ENCODE measurements at places on chromosomes 6 and 20.

DNA sequence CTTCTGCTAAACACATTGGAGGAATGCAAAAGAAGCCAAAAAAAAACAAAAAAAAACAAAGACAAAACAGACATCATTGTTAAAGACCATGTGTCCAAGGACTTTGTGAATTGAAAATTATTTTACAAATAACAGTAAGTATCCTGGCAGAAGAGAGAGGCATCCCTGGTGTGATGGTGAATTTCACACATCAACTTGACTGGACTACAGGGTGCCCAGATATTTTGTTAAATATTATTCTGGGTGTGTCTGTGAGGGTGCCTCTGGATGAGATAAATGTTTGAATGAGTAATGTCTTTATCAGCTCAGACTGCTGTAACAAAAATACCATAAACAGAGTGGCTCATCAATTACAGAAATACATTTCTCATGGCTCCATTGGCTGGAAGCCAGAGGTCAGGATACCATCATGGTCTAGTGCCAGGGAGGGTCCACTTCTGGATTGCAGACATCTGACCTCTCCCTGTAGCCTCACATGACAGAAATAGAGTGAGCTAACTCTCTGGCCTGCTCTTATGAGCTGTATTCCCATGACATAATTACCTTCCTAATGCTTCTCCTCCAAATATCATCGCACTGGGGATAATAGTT lies 12.2 kb upstream of the C6orf118 start:
- no peak for DNase-seq

GRCh38 chr6:55666606-55667225 lies 87.7 kb upstream of the HMGCLL1 start:
- no peak for DNase-seq

DNA sequence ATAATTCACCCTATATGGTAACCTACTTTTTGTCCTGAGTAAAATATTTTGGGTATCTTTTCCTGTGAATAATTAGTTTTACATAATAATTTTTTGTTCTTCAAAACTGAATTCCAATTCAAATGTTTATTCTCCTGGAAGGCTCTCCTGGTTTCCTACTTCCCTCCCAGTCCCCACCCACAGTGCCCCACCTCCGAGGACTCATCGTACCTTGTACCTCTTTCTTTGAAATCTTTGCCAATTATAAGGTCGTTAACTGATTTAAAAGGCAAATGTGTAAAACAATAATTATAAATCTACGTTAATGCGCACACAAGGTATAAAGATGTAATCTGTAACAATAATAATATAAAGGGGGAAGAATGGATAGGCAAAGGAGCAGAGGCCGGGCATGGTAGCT lies 40.5 kb upstream of the VEGFA start:
- no peak for DNase-seq

- no peak for DNase-seq
Observed at GRCh38 chr20:15916623-15917022, 656.6 kb downstream of the KIF16B start.

DNA sequence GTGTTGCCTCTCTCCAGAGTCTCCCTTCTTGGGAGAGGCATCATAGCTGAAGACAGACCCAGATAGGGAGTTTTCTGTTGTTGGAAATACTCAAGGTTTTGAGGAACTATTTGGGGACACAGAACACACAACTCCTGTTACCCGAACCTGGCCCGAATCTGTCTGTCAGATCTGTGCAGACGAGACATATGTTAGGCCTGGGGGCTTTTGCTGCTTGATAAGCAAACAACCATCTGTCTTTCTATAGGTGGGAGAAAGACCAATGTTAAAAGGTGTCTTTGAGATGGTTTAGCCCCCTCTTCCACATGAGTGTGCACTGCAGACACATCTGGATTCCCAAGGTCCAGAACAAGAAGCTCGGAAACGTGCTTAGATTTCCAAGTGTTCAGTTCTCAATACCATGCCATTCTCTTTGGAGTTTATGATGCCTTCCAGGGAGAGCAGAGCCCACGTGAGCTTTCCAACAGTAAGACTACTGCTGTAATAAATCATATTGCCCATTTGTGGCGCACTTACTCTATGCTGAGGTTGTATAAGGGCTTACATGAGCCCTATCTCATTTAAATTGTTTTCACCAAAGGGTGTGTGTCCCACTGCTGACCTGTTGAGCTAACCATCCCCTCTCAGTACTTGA lies 3.8 kb upstream of the STX16 start:
- DNase-seq: no peak

DNA sequence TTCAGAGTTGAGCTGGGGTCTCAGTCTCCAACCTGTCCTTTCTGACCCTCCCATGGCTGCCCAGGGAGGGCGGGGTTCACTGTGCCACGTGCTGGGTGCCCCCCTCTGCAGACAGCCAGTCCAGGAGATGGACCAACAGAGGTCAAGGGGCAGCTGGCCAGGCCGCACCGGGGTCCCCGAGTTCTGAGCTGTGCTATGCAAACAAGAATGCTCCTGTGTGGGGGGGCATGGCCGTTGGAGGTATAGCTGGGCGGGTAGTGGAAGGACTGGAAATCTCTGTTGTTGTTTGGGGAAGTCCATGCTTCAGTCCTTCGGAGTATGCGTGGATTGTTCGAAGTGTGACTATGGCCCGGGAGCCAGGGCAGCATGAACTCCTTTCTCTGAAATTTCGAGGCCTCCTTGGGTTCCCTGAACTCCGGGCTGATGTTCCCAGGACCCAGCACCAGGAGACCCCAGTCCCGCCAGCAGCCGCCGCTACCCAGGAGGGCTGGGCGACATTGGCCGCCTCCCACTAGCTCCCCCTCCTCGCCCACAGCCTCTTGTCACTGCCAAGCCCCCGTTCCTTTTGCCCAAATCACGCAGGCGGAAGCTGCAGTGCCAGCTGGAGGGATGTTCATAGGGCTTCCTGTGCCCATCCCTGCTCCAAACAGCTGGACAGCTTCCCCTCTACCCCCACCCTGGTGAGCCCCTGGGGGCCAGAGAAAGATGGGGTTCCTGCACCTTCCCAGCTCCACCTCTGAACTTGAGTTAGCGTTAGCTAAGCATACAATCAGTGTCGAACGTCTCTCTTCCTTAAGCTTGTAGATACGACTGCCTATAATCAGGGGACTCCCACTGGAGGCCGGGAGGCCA lies 126.6 kb downstream of the TAF4 start:
- no peak for DNase-seq

GRCh38 chr6:124551711-124552233 lies 410.5 kb upstream of the RNF217 start:
- DNase-seq: no peak
